ENCODE measurements at places on chromosomes 16 and 17.

DNA sequence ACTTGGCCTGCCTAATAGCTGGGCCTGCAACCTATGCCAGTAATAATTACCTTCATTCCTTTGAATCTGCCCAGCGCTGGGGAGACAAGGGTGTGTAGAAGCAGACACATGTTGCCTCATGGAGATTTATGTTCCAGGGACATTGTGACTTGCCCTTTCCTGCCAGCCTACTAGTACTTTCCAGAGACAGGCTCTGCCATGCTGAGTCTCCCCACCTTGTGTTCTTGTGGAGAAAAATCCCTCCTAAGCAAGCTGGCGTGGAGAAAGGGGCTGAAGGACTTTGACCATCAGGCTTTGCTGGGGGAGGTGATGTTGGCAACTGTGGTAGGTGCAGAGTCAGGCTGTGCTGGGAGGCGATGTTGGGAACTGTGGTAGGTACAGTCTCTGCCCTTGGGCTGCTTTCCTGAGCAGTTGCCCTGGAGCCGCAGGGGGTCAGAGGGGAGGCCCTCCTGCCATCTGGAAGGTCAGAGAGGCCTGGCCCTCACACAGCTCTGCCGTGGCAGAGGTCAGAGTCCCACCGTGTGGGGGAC lies 4.0 kb downstream of the KSR1 start:
- DNase-seq = no peak

GRCh38 chr17:8153525-8153956 lies 1.3 kb upstream of the PER1 start:
- peak; percentile 51 for DNase-seq

DNA sequence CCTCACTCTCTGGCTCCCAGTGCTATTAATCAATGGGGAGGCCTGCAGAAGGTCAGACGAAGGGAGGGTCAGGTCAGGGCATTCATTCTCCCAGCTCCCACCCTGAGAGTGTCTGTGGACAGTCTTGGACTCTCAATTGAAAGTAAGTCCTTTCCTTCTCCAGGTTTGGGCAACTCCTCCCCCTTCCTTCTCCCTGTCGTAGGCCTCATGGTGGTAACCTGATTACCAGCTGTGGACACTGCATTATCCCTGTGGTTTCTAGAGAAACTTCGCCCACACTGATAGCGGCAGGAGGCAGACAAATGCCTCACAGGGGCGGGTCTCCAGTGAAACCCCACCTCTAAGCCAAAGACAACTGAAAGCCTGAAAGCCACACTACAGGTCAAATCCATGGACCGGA lies 57.7 kb upstream of the SLC25A19 start:
- peak; percentile 39 for DNase-seq

DNA sequence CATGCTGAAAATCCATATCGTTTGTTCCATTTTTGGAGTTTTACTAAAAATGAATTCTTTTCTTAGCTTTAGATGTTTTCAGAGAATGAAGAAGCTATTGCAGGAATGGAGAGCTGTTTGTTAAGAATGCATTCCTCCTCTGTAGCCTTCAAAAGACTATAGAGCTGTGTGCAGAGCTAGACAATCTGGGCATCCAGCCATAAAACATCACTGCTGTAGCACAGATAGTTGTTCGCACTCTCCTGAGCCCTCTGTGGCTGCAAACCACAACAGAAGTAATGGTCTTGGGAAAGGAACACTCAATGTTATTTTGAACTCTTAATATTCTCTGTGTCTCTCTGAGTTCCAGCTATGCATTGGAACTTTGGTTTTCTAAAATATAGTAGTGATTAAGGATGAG lies 4.9 kb downstream of the TNRC6C start:
- DNase-seq = peak; percentile 5

- DNase-seq = no peak
These were observed 335.1 kb downstream of the GRIN2A start for GRCh38 chr16:9847146-9847545.

Data from activated CD4-positive, alpha-beta T cell treated with anti-CD3 and anti-CD28 coated beads, Interleukin-2, Interleukin-6, amounts not matched to agents 100 ng/mL and 50 ng/mL, durations not matched to agents 16 hours and 8 hours (primary cell).